ENCODE measurements at places on chromosomes 4 and X.

DNA sequence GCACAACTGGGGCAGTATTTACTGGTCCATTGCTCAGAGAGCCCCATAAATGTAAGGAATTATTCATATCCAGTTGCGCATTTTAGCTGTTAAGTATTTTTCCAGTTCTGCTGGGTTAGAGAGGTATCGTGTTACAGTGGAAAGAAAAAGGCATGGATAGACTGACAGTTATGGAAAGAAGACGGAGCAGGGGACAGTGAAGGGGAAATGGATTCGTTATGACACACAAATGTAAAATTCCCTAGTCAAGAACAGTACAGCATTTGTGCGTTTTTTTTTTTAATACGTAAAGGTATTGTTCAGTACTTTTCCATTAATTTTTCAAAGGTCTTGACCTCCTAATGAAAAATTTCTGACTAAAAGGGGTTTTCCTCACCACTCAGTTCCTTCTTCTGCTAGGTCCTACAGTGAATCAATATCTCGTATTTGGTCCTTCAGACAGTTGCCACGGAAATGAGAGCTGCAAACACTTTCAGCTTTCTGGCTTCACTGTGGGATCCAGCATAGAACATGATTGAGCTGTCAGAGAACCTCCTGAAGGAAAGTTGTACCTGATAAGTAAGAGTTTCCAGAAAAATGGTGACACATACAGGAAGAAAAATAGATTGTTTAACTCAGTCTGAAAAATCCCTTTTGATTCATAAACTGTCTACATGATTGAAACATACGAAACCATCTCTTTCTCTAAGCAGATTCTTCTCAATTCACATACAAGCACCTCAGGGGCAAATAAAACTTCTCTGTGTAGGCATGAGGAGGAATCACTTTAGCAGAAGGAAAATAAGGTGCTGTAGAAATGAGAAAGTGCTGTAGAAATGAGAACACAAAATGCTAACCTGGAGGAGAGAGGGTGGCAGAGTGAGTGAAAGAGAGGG lies 21.8 kb upstream of the BBS12 start:
- DNase-seq = no peak

GRCh38 chr4:66852843-66853242 lies 692.5 kb downstream of the CENPC start:
- no peak for DNase-seq

GRCh38 chrX:19698122-19698521 lies 182.8 kb upstream of the MAP3K15 start:
- no peak for DNase-seq

DNA sequence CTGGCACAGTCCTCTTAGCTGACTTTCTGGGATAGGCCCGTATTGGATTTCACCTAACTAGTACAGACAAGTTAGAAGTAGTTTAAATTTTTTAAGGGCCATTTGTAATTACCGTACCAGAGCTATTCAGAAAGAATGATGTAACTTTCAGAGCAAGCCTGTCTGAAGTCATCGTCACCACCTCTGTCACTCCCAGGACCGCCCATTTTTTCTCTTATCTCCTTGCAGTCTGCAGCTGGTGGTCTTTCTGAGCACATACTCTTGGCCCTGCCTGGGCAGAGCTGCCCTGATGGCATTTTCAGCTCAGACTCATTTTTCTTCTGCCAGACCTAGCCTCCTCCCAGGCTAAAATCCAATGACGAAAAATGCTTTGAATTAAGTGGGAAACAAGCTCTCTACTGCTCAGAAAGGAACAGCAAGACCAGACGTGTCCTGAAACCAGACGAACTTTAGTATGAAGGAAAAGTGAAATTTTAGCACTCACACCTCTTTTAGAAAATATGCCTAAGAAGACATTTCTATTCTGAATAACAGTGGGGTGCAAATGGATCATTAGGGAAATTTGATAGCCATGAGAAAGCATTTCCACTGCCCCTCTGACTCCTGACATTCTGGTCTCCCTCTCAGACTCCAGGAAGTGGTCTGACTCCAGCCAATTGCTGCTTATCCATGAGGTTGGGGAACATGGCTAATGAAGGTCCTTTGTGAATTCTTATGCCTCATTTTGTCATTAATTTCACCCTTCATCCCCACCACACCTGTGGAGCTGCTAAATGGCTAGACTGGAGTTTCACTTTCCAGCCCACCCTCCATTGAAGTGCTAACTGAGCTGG lies 162.4 kb upstream of the GYPA start:
- DNase-seq = no peak

GRCh38 chrX:145848448-145848847 lies 30.8 kb downstream of the SLITRK2 start:
- DNase-seq = no peak

- DNase-seq = no peak
These were observed 42.9 kb downstream of the DCTD start for GRCh38 chr4:182874304-182874751.

DNA sequence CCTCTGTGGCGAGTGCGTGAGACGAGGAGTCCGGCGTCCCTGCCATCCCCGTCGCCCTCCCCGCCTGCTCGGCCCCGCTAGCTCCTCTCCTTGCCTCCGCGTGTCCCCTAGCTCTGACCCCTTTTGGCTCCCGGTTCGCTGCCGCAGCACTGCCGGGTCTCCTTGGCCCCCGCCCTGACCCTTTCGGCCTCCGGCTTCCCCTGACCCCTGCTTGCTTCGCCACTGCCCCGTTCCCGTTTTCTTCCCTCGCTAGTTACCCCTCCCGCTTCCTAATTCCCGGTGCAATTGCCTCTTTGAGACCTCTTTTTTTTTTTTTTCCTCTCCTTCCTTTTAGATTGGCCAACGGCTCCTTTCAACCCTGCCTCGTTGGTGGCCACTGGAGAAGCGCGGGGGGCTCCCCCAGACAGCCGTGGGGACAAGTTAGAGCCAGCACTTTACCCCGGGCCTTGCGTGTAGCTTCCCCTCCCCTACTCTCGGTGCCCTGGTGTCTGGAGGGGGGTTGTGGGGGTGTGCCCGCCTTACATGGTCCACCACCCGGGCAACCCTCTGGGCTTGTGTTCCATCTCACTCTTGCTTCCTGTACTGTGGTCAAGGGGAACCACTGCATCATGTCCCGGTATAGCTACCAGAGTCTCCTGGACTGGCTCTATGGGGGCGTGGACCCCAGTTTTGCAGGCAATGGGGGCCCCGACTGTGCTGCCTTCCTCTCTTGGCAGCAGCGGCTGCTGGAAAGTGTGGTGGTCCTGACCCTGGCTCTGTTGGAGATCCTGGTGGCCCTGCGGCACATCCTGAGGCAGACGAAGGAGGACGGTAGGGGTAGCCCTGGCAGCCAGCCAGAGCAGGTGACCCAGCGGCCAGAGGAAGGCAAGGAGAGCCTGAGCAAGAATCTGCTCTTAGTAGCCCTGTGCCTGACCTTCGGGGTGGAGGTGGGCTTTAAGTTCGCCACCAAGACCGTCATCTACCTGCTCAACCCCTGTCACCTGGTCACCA lies 548 bp downstream of the TMEM164 start:
- DNase-seq = no peak

GRCh38 chrX:253451-254297 lies 27.5 kb upstream of the PLCXD1 start:
- DNase-seq = no peak

DNA sequence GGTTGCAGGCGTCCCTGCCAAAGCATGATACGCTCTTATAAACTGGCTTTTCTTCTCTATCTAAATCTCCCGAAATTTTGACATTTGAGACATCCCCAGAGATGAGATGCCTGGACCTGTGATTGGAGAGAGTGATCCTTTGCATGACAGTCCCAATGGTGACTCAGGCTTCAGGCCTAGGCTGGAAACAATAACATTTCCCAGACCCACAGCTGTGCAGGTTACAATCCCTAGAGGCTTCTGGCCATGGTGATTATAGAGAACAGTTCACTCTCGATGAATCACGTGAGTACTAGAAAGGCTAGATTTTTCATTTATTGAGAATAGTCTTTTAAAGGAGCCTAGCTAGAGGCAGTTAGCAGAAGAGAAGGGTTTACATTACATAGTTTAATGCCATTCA lies 75.9 kb downstream of the SPATA18 start:
- DNase-seq = no peak
